NCI-H524 treated with DMSO at 0.1 percent for 48 hours (cell line): ENCODE measurements at places on chromosomes 6 and 20.

DNA sequence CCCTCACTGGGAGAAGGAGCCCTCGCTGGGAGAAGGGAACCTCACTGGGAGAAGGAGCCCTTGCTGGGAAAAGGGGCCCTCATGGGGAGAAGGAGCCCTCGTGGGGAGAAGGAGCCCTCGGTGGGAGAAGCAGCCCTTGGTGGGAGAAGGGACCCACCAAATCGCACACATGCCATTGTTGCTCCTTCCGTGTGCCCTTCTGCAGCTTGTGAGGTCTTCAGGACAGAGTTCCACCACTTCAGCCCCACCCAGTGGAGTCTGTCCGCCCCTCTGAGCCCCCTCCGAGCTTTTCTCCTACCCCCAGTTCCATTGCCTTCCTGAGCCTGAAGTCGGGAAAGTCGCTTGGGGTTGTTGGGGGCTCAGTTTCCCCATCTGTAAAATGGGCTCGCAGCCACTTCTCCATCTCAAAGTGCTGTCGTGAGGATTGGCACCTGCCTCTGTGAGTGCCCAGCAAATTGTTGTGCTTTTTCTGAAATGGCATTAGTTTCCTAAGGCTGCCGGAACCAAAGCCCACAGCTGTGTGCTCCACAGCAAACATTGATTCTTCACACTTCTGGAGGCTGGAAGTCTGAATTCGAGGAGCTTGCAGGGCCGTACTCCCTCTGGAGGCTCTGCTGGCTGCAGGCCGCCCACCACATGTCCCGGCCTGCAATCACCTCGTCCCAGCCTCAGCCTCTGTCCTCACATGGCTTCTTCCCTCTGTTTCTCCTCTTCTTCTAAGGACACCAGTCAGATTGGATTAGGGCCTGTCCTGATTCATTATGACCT, 124.7 kb upstream of the PMEPA1 start:
- DNase-seq: no peak

- no peak for DNase-seq
Observed at GRCh38 chr20:6282642-6283041, 159.8 kb upstream of the FERMT1 start.

DNA sequence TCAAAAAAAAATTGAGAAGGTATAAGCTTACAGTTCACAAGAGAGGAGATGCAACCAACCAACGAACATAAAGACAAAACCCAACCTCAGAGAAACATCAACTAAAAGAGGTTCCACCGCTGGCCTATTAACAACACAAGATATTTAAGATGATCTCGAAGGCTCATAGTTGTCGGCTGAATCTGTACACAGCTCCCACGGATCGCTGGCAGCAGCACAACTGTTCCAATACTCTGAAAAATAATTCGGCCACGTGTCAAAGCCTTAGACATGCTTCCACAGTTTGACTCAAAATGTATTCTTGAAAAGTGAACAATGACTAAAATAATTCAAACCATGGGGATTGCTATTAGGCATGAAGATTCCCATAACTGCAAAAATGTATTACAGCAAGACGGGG, 13.7 kb downstream of the EXOC2 start:
- no peak for DNase-seq

- DNase-seq: no peak
Observed at GRCh38 chr6:164273491-164273890, 859.0 kb downstream of the QKI start.

DNA sequence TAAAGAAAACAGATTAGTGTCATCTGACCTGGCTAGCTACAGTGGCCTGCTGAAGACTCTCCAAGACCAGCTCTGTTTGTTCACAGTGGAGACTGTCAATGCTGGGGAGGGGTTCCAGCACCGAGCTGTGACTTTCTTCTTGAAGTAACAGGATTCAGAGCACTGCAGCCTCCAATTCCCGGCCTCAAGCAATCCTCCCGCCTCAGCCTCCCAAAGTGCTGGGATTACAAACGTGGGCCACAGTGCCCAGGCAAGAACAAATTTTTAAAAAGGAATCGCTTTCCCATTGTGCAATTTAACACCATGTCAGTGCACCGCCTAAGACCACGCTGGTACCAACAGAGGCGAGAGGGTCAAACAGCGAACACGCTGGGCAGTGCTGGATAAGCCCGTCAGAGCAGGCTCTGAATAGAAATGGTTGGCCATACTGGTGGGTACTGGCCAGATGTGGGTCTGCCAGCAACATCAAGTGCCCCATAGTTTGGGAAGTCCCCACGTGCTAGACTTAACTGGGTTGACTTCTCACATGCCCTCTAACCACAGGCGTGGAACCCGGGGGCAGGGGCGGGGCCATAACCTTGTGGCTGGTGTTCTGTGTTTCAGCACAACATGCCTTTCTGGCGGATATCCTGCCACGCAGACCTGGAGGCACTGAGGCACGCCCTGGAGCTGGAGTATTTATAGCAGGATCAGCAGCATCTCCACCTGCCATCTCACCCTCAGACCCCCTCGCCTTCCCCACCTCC, 168.9 kb downstream of the ZMYND8 start:
- DNase-seq: no peak

- peak; percentile 55 for DNase-seq
Observed at GRCh38 chr6:135088818-135089809, 34.5 kb upstream of the HBS1L start.

- DNase-seq: no peak
Observed at GRCh38 chr6:43426928-43427405, 374 bp upstream of the ABCC10 start.

GRCh38 chr20:1569415-1569881, 11.9 kb upstream of the SIRPD start:
- no peak for DNase-seq

- no peak for DNase-seq
Observed at GRCh38 chr20:14611479-14611878, 274.1 kb upstream of the FLRT3 start.

- no peak for DNase-seq
Observed at GRCh38 chr6:31090275-31090972, 22.0 kb downstream of the C6orf15 start.

DNA sequence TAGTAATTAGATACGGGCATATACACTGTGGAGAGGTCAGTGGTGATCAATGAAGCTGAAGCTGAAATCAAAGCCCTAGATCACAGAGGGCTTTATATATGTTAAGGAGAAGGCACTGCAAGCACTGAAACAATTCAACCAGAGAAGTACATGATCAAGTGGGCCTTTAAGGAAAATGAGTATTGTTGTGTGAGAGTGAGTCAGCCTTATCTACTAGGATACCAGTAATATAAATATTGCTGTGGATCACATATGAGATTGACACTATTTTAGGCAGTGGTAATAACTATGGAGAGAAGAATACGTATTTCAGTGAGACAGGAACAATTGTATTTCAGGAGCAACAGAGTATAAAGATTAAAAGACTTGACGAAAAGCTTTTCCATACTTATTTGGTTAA, 1172.2 kb upstream of the GJE1 start:
- DNase-seq: no peak

- no peak for DNase-seq
Observed at GRCh38 chr6:24991810-24992467, 56.2 kb upstream of the RIPOR2 start.

DNA sequence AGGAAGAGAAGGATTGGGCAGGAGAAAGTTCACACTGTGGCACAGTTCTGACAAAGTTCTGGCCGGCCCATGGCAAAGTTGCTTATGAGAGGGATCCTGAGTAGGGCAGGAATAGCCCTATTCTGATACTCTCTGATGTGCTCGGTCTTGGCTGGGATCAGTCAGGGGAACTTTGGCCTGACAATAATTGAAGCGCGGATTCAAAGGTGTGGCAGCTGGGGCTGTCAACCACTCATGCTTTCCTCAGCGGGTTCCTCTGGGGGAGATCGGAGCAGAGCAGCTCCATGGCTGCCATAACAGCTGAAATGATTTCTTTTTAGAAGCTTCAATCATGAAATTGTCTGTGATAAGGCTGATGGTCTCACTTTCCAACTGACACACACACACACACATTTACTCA, 714.1 kb downstream of the DHX35 start:
- DNase-seq: no peak

DNA sequence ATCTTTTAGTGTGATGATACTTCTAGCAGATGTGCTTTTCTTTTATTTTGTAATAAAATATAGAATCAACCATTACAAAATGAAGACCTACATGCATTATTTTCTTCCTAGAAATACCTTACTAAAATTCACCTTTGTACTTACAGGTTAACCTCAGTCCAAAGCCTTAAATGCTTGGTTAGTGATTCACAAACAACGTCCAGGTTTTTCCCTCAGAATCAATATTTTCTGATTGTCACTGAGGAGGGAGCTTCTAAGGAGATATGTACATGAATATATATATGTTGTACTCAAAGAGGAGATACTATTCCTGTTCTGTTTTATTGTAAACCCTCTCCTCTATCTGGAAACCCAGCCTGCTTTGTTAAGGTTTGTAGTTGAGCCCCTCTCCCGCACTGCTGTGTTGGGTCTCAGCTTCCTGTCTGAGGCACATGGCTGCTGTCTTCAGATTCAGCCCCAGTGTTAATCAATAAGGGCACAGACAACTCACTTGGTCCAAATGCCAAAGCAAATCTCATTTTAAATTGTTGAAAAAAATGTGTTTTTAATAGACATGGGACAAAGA, 33.9 kb upstream of the HS3ST5 start:
- no peak for DNase-seq

- DNase-seq: no peak
Observed at GRCh38 chr20:31260326-31260932, 3.0 kb downstream of the DEFB115 start.

- DNase-seq: no peak
Observed at GRCh38 chr20:47501116-47501481, 588 bp upstream of the NCOA3 start.

DNA sequence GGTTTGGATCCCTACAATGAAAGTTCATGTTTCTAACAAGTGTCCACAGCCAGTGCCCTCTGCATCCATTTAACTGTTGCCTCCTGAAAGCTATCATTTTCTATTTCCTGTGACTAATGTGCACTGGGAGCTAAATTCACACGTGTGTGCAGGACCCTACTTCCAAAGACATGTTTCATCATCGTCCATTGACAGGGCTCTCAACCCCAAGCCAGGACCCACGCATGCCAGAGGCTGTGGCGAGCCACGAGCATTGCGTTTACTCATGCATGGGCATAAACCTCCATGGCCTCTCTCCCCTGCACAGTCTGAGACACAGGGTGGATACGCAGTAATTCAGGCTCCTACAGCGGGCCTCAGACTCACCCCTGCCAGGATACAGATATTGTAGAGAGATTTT, 153.2 kb downstream of the MAFB start:
- no peak for DNase-seq

- DNase-seq: no peak
Observed at GRCh38 chr20:3749087-3749688, 16.7 kb downstream of the HSPA12B start.

DNA sequence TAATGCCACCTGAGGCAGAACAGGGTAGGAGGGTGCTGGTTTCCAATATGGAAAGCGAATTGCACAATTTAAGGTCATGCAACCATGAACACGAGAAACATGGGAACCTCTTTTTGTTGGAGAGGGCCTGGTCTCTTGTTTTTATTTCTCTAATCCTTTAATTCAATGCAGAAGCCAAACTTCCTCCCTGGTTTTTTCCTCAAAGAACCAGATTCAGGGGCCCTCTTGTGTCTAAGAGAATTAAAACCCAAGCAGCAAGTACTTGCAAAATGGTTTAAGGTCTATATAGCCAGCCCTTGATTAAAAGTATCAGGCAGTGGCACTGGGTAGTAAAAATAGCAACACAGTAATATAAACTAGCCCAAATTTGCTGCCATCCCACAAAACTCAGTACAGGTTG, 19.5 kb downstream of the GSTA4 start:
- DNase-seq: no peak

- DNase-seq: no peak
Observed at GRCh38 chr6:149079456-149079855, 238.1 kb upstream of the TAB2 start.

- DNase-seq: no peak
Observed at GRCh38 chr6:97925504-97925903, 642.5 kb upstream of the MMS22L start.

GRCh38 chr6:153172815-153173214, 41.7 kb upstream of the RGS17 start:
- peak; percentile 48 for DNase-seq

DNA sequence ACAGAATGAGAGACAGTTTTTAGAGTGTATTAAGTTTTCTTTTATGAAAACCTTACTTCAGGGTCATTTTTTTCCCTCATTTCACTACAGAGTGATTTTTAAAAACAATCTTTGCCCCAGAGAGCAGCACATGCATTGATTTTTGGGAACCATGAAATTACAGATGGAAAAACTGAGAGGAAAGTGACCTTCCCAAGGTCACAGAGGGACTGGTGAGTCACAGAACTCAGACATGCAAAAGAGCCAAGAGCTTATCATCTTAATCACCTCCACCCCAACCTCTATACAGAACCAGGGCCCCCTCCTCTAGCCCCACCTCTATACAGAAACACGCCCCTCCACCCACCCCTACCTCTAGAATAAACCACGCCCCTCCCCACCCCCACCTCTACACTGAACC, 10.7 kb downstream of the PXMP4 start:
- DNase-seq: no peak
